ENCODE measurements at places on chromosomes 11 and 22.

DNA sequence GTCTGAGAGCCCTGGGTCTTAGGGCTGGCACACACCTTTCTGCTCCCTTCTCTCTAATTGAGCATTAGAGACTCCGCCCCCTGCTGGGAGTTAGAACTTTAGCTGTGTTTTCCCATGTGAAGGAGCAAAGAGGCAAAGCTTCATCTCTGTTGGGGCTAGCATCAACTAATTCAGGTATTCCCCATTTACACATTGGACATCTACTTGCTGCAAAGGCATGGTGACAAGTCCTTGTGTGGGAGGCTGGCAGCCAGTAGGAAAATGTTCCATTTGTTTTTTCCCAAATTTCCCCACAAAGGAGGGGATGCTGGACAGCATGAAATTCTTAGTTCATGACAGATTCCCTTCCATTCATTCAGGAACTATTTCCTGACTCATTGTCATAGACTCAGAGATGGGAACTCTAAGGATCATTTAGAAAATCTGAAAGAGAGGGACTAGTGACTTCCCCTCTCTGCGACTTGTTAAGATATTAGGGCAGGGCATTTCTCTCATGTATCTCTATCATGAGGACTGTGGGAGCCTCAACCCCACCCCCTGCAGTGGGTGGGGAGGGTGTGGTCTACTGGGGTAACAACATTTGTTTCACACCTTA lies 3.6 kb downstream of the CD44 start:
- peak; percentile 77 for DNase-seq

DNA sequence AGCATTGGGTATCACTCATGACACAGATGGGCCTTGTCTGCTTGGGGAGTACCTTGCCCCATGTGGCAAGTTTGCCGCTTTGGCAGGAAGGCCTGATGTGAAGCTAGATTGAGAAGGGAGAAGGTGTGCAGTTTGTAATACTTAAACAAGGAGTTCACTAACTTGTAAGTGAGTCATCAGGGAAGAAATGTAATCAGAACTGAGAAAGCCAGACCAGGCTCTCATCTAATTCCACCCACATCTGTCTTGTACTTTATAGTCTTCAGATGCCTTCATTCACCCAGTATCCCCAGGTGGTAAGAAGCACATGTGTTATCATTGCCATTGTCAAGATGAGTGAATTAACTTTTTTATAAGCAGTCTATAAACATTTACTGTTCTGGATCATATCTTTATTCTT lies 116.0 kb upstream of the DDI1 start:
- peak; percentile 50 for DNase-seq

DNA sequence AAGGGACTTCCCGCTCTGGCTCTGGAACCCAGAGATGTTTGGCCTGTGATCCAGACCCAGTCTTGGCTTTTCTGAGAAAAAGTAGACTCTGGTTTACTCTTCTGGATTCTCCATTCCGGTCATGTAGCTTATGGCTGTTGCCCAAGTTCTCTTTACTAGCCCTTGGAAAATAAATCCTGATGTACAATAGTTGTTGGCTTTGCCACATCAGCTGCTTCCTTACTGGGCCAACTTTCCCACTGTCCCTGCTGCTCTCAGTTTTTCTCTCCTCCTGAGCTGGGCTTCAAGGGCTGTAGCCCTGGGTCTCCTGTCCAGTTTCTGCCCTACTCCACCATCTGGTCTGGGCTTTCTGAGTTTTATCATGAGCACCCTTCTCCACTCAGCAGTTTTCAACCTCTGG lies 12.5 kb downstream of the PATZ1 start:
- no peak for DNase-seq

DNA sequence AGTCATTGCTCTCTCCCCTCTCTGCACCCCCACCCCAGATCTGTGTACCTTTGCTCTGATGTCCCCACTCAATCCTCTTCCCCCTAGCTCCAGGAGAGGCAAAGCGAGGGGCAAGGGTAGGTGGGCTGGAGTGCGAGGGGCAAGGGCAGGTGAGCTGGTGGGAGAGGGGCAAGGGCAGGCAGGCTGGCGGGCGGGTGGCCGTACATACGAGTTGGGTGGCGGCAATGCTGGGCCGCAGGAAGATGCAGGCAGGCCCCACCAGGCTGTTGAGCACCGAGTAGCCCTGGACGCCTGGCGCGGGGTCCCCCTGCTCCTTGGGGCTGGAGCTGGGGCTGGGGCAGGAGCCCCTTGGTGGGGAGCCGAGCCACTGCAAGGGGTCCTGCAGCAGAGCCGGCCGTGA lies 908 bp downstream of the CABP2 start:
- DNase-seq = no peak

DNA sequence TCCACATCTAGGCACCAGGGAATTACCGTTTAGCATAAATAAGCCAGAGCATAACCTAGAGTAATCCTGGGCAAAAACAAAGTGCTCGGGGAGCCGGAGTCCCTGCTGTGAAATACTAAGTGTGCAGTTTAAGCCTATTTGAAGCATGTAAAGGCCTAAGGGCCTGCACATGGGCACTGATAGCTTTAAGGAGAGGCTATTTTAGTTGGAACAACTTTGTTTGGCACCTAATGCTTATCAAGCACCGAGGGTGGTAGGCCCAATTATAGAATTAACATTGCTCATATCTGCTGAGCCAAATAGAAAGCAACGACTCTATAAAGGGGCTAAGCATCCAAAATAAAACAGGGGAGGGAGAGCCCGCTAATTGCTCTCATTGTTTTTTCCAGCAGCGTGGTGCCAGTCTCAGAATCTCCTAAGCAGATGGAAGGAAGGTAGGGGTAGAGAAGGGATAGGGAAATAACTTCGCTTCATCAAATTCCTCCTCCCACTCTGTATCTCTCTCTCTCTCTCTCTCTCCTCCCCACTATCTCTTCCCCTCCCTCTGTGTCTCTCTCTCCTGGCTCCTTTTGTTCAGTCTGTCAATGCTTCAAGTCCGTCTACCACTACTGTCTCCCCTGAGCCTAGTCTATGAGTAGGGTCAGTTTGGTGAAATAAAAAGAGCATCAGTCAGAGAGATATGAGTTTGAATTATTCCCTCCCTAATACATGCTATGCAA lies 292.8 kb downstream of the NXPE2 start:
- no peak for DNase-seq

GRCh38 chr22:26318975-26319374 lies 110.1 kb upstream of the ASPHD2 start:
- DNase-seq = peak; percentile 8

DNA sequence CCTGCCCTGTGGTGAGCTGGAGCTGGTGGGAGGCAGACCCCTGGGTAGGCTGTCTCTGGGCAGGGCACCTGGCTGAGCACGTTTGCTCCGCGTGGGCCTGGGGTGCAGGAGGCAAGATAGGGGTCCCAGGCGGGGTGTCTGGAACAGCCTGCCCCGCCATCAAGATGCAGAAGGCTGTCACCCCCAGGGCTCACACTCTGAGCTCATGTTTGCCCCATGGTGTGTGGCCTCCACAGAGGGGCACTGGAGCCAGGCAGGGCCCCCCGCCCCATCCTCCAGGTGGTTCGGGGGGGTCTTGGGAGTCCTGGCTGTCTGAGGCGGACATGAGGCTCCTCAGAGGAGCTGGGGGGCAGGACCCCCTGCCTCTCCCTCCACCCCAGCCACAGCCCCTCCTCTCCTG lies 28.9 kb upstream of the CARS1 start:
- no peak for DNase-seq

DNA sequence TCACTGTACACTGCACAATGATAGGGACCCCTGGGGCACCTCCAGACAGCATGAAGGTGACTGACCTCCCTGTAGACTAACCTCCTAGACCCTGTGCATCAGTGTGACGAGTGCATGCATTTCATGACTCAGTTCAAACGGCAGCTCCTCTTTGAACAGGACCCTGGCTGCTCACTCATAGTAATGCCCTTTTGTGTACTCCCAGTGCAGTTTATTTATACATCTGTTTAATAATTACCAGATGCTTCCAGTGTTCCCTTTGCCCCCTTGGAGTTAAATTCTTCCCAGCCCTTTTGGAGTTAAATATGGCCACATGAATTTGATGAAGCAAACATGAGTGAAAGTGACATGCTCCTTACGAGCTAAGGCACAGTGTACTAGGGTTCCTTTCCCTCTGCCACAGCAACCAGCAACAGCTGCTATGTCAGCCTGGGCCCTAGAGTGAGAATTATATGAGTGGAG lies 72.4 kb downstream of the PANX1 start:
- DNase-seq = no peak

DNA sequence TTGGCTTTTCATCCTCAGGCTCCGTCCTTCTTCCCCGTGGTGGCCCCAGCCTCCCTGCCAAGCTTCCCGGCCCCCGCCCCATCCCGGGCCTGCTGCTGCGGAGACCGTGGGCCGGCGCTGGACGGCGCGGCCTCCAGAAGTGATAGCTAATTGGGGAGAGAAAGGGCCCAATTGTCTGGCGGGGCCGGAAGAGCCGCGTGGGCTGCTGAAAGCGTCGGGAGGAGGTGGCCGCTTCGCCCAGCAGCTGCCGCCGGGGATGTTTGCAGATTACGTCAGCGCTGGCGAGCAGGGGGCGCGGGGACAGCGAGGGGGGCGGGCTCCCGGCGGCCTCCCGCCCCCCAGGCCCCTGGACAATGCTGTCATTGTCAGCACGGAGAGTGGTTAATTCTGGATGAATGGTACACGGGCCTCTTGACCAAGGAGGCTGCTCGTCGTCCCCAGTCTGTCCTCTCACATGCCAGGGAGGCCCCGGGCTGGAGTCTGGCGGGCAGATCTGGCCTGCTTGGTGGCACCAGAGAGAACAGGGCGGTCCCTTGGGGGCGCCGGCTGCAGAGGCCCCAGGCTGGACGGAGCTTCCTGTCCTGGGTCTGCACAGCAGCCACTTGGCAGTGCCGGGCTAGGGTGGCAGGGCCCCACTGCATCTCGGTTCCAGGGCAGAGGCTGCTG lies 1.6 kb downstream of the SMIM38 start:
- peak; percentile 49 for DNase-seq

DNA sequence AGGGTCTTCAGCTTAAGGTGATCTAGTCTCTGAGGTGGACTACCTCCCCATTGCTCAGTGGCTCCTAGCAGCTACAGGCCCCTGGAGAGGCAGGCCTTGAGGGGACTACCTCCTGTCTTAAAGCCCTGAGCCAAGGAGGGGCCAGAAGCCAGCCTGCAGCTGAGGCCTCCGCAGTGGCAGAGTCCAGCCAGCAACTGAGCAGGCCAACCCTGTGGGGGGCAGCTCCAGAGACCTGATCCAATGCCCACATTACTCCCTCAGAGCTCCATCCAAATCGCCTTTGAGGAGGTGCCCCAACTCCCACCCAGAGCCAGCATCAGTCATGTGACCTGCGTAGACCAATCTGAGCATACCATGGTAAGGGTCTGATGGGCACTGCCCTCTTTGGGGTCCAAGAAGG lies 2.7 kb downstream of the C2CD2L start:
- DNase-seq = no peak

GRCh38 chr11:94184362-94184761 lies 55.7 kb downstream of the PANX1 start:
- no peak for DNase-seq

- DNase-seq = peak; percentile 51
Observed at GRCh38 chr11:63951779-63952536, 13.2 kb downstream of the NAA40 start.

DNA sequence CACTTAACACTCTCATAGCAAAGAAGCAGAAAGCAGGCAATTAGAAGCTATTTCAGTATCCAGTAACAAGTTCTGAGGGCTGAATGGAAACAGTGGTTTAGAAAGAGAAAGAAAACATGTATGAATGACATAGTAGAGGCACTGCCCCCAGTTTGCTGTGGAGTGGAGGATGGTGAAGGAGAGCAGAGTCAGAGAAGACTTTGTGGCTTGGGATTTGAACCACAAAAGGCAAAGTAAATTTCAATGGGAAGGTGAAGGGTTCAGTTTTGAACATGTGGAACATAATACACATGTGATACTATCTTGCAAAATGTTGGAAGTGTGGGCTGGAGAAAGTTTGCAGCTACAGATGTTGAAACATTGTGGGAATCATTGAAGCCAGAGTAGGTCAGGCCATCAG lies 81.4 kb downstream of the SNX19 start:
- no peak for DNase-seq

DNA sequence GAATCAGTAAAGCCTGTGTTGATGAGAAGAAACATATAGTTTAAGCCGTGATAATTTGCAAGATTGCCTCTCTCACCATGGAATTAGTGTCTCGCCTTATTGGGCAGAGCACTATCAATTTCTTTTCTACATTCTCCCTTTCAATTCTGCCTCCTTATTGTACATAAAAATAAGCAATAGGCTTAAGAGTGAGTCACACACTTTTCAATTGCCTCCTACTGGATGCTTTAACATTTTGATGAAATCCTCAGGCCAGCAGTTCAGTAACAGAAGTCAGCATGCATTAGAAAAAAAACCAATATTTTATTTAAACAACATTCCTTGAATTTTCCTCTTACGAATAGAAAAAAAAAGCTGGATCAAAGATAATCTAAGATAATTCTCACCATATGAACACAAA lies 33.8 kb upstream of the VWA5A start:
- no peak for DNase-seq

GRCh38 chr11:129580278-129580677 lies 204.6 kb downstream of the BARX2 start:
- no peak for DNase-seq

- no peak for DNase-seq
Observed at GRCh38 chr22:27441706-27442475, 359.7 kb downstream of the MN1 start.

GRCh38 chr22:49825944-49826602 lies 1.6 kb downstream of the BRD1 start:
- DNase-seq = peak; percentile 46

Measured in mammary epithelial cell (primary cell).